ENCODE measurements at places on chromosomes 3 and 15.

- DNase-seq, result no peak
These were observed 9.5 kb downstream of the KLF13 start for GRCh38 chr15:31335989-31336592.

- DNase-seq, result no peak
These were observed 74.4 kb downstream of the THRB start for GRCh38 chr3:24420224-24420623.

- no peak for DNase-seq
These were observed at the start of the genes CCR5AS and CCRL2 for GRCh38 chr3:46406788-46407611. Gene CCR5AS (minus strand): TSS chr3:46407066. Gene CCRL2 (plus strand): TSS chr3:46407259. CDS start chr3:46408080, 821 bp downstream.

DNA sequence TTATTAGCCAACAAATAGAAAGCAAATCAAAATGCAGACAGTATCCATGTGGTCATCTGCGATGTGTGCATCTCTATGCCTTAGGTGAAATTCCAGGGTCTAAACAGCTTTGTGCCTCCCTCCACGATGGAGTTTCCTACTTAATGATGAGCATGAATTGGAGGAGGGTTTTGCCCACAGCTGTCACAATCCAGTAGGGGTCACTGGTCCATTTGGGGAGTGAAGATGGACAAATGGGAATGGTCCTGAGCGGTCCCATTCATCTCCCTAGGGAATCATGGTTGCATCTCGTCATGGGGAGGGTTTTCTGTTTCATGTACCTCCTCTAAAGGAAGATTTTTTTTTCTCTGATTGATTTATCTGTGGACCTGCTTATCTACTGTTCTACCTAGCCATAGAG lies 358.0 kb downstream of the PTPRG start:
- no peak for DNase-seq

DNA sequence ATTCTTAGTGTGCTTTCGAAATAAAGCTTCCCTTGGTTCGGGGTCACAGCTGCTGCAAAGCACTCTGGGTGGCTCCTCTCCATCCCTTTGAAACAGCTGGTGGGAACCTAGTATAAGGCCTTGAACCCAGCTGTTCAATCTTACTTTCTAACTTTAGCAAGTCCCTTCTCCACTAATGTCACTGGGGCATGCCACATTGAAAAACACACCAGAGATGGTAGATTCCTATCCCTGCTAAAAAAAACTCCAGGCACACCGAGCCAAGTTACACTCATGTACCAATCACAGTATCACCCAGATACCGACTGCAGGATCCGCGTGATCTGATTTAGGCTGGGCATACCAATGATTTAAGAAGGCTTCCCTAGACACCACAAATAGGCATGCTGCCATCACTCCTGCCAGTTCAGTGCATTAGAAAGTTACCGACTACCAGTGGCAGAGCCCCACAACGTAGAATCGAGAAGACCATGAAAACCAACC lies 65.0 kb downstream of the WWTR1 start:
- no peak for DNase-seq

Measured in amygdala (tissue), 56 donors.